ENCODE measurements at places on chromosomes 5 and 9.

DNA sequence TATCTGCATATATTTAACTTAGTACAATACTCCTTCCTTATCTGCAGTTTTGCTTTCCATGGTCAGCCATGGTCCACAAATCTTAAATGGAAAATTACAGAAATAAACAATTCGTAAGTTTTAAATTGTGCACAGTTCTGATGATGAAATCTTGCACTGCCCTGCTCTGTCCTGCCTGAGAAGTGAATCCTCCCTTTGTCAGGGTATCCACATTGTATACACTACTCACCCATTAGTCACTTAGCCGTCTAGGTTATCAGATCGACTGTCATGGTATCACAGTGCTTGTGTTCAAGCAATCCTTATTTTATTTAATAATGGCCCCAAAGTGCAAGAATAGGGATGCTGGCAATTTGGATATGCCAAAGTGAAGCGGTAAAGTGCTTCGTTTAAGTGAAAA lies 8.3 kb upstream of the YTHDC2 start:
- DNase-seq: no peak

DNA sequence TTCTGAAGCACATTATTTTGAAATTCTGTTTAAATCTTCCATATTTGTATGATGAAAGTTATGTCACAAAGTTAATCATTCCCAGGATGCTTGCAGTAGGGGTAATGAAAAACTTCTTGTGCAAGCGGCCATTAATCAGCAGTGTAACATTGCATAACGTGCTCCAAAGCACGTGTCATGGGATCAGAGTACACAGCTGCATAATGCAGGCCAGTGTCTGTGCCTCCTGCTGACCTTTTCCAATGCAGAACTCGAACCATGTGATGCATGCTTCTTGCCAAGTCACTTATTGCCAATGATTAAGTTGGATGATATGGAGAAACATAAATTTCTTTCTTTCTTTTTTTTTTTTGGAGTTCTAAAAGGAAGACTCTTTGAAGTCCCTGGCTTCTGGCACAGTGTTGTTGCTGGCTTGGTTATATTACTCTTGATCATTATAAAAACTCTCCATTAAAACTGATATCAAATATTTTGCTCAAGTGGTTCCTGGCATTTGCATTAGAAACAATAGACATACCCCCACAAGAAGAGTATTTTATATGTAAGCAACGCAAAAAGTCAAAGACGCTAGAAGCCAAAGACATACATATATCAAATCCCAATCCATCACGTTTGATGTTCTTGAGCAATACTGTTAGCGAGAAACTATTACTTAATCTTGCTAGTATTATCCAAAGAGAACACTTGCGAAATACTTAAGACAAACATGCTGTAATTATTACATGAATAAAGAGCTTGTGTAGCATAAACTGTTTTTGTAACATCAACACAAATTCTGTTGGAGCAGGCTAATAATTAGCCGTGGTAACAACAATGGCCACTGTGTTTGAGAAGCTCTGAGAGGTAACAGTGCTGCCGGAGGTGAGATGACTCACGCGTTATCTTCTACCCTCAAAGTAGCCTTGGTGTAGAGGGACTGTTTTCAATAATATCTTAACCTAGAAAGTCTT lies 164.2 kb downstream of the AUH start:
- no peak for DNase-seq

- DNase-seq: no peak
Observed at GRCh38 chr5:83397658-83398057, 73.9 kb upstream of the VCAN start.

DNA sequence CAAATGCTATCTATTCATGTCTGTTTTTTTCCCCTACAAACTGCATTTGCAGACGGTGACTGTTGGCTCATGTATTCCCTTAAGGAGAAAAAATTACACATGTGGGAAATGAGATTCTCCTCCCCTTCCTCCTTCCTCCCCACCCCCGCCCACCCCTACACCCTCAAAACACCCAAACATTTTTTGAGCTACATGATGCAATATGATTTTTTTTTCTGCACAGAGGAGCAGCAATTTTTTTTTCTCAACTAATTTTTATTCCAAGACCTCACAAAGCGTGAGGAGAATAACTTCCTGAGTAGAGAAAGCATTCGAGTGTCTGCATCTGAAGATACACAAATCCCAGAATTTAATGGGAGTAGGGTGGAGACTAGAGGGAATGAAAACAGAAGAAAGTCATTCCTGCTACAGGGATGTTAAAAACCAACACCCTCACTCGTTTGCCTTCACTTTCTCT lies 118.1 kb downstream of the PRDM6 start:
- no peak for DNase-seq

- no peak for DNase-seq
Observed at GRCh38 chr9:33051144-33051543, 25.3 kb downstream of the SMU1 start.

GRCh38 chr5:111997308-111997707 lies 240.3 kb upstream of the NREP start:
- DNase-seq: no peak

DNA sequence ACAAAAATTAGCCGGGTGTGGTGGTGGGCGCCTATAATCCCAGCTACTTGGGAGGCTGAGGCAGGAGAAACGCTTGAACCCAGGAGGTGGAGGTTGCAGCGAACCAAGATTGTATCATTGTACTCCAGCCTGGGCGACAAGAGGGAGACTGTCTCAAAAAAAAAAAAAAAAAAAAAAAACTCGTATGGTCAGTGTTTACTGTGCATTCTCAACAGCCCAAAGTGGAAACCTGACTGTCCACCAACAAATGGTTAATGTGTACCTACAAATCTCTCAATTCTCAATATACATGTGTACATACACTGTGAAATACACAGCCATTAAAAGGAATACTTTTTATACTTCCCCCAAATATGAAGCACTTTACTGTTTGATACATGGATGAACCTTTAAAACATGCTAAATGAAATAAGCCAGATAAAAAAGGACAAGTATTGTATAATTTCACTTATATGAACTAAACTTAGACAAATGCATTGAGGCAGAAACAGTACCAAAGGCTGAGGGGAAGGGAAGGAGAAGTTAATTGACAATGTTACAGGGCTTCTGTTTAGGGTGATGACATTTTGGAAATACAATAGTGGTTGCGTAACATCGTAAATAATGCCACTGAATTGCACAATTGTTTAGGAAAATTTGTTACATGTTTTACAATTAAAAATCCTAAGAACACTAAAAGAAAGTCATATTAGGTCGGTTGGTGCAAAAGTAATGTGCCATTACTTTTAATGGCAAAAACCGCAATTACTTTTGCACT lies 16.5 kb downstream of the DNAJA1 start:
- DNase-seq: no peak

DNA sequence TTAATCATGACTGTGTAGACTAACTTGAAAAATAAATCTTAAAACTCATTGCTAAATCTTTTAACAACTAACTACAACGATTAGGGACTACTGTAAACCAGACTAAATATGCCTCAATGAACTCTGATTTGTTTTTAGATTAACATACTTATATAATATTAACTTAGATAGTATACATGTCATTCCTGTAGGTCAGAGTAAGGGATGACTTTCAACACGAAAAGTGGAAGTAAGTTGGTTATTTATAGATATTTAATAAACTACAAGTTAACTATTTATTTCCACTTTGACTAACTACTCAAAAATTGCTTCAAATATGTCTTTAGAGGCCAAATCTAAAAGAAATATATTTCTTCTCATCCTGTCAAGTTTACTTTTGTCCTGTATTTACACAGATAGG lies 795.6 kb downstream of the PTPRD start:
- DNase-seq: no peak
